Activated T-helper 1 cell treated with anti-CD3 and anti-CD28 coated beads, Interleukin-12 subunit alpha, Interleukin-12 subunit beta, Interleukin-2, Interleukin-4 antibody, amounts not matched to agents 30 ng/mL and 10 ng/mL and 1 ng/mL, durations not matched to agents 14 hours and 24 hours and 36 hours (primary cell): ENCODE measurements at places on chromosomes 7 and 10. TPM values are rescaled to one million over a fixed set of nuclear protein-coding genes. Genes with fewer than 3 reads are reported as not detected.

DNA sequence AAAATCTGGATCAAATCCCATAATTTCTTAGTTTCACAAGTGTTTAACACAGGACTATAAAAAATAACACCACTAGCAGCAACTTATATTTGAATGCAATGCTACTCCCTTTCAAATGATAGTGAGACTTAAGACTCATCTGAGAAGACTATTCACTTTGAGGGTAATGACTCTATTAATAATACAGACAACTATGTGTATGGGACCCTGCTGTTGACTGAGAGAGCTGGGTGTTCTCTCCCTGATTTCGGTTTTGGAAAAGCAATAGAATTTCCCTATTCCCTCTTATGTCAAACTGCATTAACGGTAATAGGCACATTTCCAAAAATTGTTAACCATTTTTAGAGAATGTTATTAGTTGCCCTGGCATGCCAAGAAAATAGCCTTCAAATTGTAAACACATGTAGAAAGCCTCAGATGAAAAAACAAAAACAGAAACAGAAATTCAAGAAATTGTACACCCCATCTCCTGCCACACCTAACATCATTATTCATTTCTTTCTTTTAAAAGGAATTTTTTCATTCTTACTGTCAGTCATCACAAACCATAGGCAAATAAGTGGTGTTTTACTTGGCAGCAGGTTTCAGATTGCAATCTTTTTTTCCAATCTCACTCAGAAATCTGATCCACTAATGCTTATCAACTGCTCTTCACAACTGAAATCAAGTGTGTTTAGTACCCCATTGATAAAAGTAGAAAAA, 153.7 kb downstream of the TFPI2 start:
- DNase-seq: no peak
- H3K27ac ChIP-seq: no peak overlapping the region
- H3K36me3 ChIP-seq: no peaks in the 10 kb centered on the region
- no peak overlapping the region for H3K4me3 ChIP-seq
- no peaks in the 10 kb centered on the region for H3K4me1 ChIP-seq
- no peaks in the 10 kb centered on the region for H3K27me3 ChIP-seq

DNA sequence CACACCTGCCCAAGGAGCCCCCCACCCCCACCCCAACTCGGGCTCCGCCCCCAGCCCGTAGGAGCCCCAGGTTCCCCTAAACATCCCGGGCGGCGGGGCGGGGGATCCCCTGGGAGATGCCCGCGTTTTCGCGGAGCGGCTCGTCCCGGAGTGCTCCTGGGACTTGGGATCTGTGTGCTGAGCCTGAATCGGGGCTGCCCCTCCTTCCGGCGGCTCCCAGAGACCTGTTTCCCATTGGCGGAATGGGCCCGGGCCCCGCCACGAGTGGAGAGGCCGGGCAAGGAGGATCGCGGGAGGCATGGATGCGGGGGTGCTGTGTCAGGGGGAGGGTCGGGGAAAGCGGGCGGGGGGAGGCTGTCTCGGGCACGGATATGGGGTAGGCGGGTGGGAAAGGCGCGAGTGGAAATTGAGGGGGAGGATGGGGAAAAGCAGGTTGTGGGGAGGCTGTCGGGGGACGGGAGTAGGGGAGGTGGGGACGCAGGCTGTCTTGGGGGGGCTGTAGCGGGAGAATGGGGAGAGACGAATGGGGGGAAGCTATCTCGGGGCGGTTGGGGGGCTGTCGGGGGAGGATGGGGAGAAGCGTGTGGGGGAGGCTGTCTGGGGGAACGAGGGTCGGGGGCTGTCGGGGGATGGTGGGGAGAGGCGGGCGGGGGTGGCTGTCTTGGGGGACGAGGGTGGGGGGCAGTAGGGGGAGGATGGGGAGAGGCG, 572 bp upstream of the BHLHA15 start:
- H3K36me3 ChIP-seq: peaks cover 7% of the 10 kb centered on the region
- no peak for DNase-seq
- H3K4me1 ChIP-seq: no peaks in the 10 kb centered on the region
- no peak overlapping the region for H3K27ac ChIP-seq

The FKBP9 gene
- total RNA-seq: 0.52 and 2.4 TPM in 2 replicates

The ZNF804B gene
- not detected in 2 replicates for total RNA-seq

GRCh38 chr7:108809356-108809755, 239.7 kb downstream of the DNAJB9 start:
- H3K27ac ChIP-seq: no peak overlapping the region
- H3K27me3 ChIP-seq: no peaks in the 10 kb centered on the region
- no peaks in the 10 kb centered on the region for H3K4me1 ChIP-seq

The DYDC1 gene
- total RNA-seq: not detected in 2 replicates

- peaks cover 4% of the 10 kb centered on the region for H3K27me3 ChIP-seq
- no peaks in the 10 kb centered on the region for H3K36me3 ChIP-seq
Observed at GRCh38 chr10:60732807-60733516, 45.3 kb upstream of the CDK1 start.
